ENCODE measurements at places on chromosomes 13 and 19.

GRCh38 chr13:61214551-61214950, 201.1 kb downstream of the PCDH20 start:
- no peak for DNase-seq

- no peak for DNase-seq
Measured at GRCh38 chr19:36771261-36772231, 1.1 kb downstream of the ZNF850 start.

DNA sequence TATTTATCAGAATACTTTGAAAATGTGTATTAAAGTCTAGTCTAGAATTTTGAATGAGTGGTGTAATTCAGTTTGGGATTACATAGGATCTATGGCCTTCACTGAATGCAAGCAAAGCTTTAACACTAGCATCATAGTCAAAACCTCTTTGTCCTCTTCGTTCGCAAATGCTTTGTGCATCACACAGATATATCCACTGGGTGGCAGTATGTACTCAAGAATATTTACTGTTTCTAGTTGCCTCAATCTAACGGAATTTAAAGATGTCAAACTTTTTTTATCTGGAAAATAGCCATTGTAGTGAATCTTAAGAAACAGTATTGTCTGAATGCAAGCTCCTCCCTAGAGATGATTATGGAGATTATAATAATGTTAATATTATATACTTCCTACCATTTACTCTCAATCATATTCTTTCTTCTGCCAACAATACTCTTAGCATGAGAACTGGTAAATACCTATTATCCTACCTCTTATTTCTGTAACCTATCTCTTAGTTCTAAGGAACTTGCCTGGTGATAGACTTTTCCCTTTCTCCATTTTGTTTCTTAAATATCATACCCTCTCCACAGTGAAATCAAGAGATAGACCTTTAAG, 25.8 kb downstream of the LACC1 start:
- peak; percentile 18 for DNase-seq

DNA sequence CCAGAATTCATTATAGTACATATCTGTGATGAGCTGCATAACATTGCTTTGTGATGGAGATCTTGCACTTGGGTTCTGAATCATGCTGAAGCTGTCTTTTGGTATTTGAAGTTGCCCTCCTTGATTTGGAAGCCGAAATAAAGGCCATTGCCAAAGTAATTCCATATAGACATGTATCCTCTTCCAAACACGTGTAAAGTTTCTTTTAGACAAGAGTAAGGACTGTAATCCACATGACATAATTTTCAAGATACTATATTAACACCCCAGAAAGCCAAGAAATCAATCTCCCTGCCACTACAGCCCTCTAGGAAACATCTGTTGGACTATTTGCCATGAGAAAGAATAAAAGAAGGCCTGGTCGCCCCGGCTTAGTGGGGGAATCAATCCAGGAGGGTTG, 754.2 kb downstream of the FGF9 start:
- no peak for DNase-seq

- no peak for DNase-seq
Measured at GRCh38 chr13:93517658-93518057, 291.1 kb downstream of the GPC6 start.

- no peak for DNase-seq
Measured at GRCh38 chr13:31219909-31220598, 20.3 kb downstream of the B3GLCT start.

DNA sequence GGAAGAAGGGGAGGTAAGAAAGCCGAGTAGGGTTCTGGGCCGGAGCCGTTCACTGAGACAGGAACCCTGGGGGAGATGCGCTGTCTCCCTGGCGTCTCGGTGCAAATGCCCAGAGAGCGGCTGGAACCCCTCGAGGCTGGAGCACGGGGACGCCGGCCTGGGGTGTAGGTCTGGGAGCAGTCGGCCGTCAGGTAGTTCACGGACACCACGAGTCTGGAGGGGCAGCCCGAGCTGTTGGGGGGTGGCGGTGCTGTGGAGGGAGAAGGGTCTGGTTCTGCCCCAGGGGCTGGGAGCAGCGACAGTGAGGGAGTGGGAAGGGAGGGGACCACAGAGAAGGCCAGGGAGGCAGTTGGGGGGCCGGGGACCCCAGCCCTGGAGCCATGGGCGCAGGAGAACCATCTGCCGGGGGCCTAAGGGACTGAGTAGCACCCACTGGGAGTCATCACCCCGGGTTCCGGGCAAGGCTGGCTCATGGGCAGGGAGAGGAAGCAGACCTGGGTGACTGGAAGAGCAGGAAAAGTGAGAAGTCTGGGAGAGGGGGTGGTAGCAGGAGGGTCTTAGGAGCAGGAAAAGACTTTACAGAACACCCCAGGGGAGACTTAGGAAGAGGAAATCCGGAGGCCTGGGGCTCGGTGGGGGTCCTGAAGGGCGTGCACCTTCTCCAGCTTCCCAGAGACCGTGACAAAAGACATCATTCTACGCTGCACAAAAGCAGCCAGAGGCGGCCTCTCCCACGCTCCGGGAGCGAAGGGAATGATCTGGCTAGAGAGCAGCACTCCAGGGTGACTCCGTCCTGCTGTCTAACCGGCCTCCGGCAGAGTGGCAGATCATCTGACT, 173.1 kb upstream of the SOX1 start:
- DNase-seq: no peak

DNA sequence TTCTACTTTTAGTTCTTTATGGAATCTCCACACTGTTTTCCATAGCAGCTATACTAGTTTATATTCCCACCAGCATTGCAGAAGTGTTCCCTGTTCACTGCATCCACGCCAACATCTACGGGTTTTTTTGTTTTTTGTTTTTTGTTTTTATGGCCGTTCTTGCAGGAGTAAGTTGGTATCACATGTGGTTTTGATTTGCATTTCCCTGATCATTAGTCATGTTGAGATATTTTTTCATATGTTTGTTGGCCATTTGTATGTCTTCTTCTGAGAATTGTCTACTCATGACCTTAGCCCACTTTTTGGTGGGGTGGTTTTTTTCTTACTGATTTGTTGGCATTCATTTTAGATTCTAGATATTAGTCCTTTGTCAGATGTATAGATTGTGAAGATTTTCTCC, 89.7 kb downstream of the FRY start:
- no peak for DNase-seq

GRCh38 chr19:19628501-19629134, 598 bp upstream of the LPAR2 start:
- peak; percentile 39 for DNase-seq

- DNase-seq: no peak
Measured at GRCh38 chr13:95226476-95226875, 74.8 kb downstream of the ABCC4 start.

- no peak for DNase-seq
Measured at GRCh38 chr13:32829676-32830335, 186.4 kb upstream of the KL start.

DNA sequence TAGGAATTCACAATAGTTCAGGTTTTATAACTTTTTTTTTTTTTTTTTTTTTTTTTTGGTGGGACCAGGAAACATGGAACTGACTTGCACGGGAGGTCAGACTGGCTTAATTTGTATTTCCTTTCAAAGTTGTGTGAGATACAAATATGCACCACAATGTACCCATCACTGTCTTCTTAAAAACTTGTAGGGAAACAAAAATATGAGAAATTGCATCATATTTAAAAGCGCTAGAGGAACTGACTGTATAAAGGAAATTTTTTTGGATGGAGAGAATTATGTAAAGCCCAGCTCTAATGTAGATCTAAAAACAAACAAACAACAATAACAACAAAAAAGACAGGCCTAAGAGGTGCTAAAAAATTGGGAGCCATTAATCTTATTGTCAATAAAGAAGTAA, 246.5 kb downstream of the DCT start:
- DNase-seq: no peak

GRCh38 chr19:42090672-42091071, 14.7 kb downstream of the ZNF574 start:
- no peak for DNase-seq

DNA sequence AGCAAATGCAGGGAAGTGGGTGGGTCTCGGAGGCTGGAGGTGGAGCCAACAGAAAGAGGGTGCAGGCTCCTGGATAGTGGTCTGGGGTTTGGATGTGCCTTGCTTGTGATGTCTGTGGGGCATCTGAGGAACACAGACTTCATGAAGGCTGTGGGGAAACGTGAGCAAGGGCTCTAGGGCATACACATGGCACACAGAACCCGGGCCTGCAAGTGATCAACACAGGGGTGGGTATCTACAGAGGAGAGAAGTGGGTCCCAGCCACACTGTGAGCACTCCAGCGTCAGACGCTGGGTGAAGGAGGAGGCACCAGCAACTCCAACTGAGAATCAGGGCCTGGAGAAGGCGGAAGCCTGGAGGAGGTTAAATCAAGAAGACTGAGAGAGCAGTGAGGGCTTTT, 5.4 kb upstream of the UBE2M start:
- DNase-seq: no peak

DNA sequence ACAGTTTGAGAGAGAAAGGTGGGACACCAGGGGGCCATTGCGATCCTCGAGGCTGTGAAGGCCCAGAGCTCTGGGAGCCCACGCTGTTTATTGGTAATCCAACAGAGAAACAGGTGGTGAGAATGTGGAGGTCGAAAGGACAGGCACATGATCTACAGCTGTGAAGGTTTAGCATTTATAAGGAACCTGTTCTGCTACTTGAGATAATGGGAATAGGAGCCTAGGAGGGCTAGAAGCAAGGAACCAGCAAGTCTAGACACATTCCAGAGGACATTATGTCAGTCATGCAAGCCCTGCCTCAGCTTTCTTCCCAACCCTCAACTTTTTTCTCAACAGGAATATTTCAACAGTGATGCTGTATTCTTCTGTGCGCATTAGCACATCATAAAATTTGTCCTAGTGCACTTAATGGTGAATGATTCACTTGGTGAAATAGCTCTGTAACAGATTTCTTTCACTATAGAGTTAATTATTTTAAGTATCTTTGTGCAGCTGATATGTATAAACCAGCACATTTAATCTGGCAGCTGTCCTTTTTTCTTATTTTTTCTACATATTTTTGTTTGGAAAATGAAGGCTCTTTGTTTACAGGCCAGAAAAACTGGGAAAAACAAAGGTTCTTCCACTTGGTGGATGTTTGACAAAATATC, 25.4 kb downstream of the ZNF90 start:
- DNase-seq: no peak

- DNase-seq: no peak
Measured at GRCh38 chr19:54023191-54023590, 31.8 kb downstream of the CACNG6 start.

DNA sequence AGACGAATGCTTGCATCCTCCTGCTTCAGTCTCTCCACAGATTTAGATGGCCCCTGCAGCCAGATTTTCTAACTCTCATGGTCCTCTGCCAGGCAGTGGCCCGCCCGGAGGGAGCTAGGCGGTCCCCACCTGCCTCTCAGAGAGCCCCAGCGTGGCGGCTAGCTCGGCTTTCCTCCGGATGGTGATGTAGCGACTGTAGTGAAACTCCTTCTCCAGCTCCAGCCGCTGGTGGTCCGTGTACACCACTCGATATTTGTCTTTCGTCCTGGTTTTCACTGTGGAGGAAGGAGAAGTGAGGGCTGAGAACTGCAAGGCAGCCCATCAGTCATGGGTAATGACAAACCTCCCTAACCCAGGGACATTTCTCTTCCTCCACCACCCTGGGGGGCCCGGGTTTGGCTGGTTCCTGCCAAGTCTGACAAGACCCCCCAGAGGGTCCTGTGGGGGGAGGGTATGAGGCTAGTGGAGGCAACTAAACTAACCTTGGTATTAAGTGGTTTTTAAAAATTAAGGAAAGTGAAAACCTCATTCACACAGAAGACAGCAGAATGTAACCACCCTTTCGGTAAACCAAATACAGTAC, 4.3 kb downstream of the CDX2 start:
- no peak for DNase-seq

- DNase-seq: no peak
Measured at GRCh38 chr19:27753622-27754021, 1459.3 kb downstream of the UQCRFS1 start.

DNA sequence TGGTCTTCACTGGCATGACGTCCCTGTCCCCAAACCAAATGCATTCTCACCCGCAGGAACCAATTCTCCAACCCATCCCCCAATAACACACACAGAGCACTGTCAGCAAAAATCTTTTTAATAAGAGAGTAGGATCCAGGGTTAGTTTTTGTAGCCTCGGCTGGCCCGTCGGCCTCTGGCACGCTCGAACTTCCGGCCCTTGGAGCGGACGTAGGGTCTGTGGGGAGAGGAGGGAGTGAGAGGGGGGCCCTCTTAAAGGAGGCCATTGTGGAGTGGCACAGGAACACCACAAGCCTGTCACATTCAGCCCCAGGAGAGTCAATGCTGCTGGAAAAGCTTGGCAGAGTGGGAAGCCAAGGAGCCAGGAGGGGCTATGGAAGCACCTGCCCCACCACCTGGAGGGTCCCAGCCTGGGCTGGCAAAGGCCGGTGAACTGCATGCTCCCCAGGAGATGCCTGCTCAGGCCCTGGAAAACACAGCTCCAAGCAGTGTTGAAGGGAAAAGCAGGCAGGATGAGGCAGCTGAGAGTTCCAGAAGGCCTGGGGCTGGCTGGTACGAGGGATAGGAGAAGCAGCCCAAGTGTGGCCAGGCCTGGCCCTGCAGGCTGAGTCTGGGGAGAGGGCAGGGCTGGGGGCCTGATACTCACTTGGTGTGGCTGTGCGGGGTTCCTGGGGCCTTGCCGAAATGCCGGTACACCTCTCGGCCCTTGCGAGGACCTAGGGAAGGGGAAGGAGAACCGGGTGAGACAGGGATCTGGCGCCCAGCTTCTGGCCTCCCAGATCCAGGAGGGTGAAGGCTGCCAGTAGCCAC, 560 bp upstream of the FAM83E start:
- no peak for DNase-seq

GRCh38 chr13:48487968-48488367, 44.9 kb downstream of the RCBTB2 start:
- DNase-seq: no peak

DNA sequence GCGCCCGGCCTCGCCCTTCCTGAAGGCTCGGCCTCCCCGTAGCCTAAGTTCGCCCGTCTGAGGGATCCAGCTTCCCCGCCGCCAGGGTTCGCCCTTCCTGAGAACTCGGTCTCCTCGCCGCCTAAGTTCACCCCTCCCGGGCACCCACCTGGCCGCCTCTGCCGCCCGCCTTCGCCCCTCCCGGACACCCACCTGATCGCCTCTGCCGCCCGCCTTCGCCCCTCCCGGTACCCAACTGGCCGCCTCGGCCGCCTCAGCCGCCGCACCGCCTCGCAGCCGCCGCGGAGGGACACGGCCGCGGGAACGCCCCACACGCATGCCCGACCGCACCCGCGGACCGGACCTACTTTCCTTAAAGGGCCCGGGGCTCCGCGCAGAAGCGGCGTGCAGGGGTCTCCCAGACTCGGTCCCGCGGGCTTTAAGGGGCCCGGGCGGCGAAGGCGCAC, at the start of gene MOB3A:
Gene MOB3A (minus strand): TSS at position 293 of the 446 bp plus-strand sequence. CDS start 17,766 bp downstream, outside the sequence.
- DNase-seq: no peak
